Activated CD4-positive, alpha-beta T cell treated with anti-CD3 and anti-CD28 coated beads for 1 hour (primary cell): ENCODE measurements at places on chromosomes 5 and 9.

DNA sequence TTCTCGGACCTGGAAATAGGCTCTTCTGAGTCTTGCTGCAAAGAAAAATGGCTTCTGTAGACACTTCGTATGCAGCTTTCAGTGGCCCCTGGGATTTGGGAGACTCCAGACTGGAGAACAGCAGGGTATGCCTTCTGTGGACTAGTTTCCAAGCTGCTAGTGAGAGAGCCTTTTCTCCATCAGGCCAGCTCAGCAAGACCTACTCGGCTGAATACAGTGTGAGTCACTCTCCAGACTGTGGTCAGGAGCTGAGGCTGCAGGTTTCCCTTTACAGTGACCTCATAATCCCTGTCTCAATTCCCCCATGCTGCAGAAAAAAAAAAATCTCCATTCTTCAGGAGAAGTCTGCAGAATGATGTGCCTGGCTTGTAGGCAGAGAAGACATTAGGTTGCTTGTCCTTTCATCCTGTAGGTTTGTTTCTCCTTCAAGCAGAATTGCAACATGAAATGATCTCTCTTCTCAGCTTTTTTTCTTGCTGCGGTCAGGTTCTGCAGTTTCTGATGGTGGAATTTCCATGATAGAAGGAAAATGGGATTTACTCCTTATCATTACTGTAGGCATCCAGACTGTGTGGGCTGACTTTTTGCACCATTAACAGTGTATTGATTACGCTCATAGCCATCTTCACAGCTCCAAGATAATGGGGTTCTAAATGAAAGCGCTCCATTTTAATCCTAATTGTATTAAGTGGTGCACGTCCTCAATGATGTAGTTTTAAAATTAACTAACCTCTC, 78.3 kb upstream of the TNFSF8 start:
- DNase-seq: no peak

- no peak for DNase-seq
These were observed 34.2 kb downstream of the EFNA5 start for GRCh38 chr5:107636555-107636954.

DNA sequence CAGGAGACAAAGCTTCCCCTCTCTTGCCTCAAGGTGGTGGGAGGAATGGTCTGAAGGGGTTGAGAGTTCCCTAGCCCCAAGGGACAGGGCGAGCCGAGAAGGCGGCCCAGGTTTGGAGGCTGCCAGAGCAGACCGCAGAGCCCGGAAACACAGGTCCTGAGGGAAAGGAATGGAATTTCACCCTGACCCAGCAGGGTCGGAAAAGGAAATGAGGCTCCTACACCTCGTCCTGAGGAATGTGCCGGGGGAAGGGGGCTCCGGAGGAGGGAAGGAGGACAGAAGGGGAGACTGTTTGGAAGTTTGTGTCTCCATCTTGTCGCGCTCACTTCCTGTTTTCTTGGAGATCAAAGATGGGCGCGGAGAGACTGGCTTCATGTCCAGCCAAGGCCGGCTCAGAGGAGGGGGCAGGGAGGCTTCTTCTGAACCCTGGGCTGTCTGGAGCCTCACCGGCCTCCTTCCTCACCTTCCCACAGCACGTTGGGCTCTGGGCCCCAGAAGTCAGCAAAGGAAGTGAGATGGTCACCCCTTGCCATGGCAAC, 9.6 kb downstream of the ENG start:
- DNase-seq: no peak

DNA sequence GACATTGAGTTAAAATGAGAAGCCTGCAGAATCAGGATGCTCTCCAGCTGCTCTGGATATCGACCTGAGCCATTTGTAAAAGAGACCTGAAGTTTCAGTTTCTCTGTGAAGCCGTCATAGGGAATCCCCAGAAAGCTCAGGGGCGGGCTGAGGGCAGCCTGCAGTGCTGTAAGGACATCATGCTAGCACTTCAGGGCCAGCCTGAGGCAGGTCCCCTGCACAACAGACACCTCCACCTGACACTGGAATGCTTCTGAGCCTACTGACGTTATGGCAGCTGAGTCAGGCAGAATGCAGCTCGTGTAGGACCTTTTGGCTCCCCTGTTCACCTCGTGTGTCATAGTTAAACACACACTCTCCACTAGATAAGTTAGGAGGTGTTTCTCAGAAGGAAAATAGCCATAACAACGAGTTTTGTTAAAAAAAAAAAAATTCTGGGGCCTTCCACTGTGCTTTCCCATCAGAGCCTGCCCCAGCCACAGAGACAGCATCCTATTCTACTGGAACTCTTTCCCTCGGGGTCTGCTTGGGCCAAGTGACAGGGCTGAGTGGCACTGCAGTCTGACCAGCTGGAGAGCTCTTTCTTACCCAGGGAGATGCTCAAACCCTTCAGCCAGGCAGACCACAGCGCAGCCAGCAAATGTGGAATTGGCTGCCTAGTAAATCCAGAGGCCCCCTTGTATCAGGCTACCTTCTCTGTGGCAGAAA, 354.9 kb downstream of the DIRAS2 start:
- DNase-seq: no peak

GRCh38 chr5:68288707-68289134, 73.2 kb downstream of the PIK3R1 start:
- no peak for DNase-seq

- no peak for DNase-seq
These were observed 17.7 kb downstream of the SLC28A3 start for GRCh38 chr9:84322828-84323227.

DNA sequence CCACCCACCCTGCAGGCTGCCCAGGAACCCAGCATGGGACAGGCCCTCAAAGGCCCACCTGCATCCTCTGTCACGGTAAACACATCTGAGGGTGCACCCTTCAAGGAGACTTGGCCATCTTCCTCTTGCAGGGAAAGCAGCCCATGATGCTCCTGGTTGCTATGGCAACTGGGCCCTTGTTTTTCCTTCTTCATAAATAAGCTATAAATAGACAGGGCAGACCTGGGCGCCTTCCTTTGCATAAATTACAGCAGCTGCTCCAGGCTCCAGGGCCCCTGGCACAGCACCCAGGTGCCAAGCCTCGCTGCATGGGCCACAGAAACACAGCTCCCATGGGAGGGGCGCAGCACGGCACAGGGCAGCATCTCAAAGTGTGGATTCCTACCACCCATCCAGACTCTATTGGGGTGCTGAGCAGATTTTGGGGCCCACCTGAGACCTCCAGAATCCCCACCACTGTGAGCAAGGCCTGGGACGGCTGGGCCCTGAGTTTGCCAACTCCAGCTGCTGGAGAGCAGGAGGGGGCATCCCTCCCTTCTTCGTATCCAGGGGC, 5.8 kb upstream of the PSMB7 start:
- no peak for DNase-seq

- DNase-seq: no peak
These were observed 370.7 kb downstream of the MTRR start for GRCh38 chr5:8239646-8240045.

GRCh38 chr9:36135741-36136271, 727 bp upstream of the GLIPR2 start:
- no peak for DNase-seq

- DNase-seq: no peak
These were observed 3.7 kb upstream of the ROR2 start for GRCh38 chr9:91953718-91954117.

DNA sequence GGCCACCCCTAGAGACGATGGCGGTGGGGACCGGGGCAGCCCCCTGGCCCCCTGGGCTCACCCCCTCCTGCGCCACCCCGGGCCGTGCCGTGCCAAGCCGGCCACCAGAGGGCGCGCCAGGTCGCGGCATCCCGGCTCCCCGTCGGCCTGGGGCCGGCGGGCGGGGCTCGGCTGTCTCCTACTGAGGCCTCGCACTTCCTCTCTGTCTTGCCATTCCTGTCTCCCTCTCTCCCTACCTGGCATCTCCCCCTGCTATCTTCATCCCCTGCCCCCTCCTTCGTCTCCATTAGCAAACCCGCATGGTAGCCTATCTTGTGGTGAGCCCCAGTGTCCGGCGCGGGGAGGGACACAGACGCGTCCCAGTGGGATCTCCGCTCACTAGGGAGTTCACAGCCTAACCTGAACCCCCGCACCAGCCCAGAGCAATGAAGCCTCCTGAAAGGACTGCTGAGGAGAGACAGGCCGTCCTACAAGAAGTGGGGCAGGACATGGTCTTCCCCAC, 29.8 kb upstream of the FABP6 start:
- DNase-seq: peak; percentile 53

- no peak for DNase-seq
These were observed 470.5 kb downstream of the PLK2 start for GRCh38 chr5:57989378-57989777.

GRCh38 chr5:10507575-10508096, 56.2 kb upstream of the ANKRD33B start:
- no peak for DNase-seq

- no peak for DNase-seq
These were observed 68.8 kb downstream of the ANKRD55 start for GRCh38 chr5:56164376-56164775.

DNA sequence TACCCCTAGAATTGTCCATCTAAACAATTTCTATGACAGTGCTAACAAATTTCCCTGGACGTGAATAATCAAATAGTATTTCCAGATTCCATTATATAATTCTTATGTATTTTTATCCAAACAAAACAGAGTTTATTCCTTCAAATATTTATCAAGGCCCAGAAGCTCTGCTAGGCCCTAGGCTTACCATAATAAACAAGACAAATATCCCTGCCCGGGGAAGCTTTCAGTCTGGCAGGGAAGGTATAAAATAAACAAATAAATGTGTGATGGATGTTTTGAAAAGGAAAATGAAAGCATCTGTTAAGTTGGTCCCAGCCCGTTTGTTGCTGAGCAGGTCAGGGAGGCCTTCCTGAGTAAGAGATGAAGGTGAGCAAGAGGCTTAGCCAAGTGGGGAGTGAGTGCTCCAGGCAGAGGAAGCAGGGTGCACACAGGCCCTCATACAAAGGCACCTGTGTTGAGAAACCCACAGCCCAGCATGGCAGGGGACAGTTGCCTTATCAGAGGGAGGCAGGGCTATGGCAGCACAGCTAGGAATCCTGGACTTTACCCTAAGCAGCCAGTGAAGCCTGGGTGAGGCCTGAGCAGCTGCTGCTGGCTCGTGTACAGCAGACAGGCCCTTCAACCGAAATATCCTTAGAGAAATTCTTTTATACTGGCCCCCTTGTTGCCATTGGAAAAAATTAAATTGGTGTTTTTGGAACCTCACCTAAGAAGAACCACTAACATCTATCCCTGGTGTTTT, 7.7 kb upstream of the SLC35D2 start:
- DNase-seq: no peak

DNA sequence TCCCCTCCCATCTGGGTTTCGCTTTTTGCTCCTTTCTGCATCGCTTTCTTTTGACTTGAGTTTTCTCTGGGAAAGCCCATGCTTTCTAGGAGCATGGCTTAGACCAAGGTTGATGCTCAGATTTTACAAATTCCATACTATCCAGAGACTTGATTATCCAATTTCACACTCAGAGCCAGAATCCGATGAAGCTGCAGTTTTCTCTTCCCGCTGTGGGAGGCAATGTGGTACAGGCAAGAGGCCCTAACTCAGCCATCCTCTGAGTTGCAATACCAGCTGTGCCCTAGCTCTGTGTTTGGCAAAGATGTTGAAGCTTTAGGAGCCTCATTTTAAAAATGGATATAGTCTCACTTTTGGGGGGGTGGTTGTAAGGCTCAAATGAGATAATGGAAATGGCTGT, 85.1 kb downstream of the BRINP1 start:
- DNase-seq: no peak

DNA sequence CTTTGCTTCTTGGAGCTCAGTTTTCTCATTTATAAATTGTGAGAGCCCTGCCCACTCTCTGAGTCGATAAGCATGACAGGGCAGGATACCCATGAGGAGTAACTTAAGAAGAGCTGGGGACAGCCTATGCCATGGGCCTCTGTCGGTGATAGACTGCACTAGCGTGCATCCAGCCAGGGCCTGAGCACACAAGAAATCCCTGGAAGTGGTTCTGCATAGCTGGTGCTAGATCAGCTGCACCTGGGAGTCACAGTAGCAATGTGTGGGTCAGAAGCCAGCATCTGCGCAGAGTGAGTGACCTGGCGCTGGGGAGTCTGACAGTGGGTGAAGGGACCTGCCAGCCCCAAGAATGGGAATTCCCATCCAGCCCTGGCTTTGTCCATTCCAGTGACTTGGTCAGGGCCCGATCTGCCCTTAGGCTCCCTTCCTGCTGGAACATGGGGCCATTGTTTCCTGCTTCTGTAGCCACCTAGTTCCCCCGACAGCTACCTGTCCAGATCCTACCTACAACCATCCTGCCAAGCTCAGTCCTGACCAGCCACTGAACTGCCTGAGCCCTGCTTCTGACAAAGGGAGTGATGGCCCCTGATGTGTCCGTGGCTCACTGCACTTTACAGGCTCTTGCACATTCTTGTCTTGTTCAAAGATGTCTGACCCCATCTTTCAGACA, 35.9 kb upstream of the NANS start:
- DNase-seq: no peak

GRCh38 chr5:43227655-43228054, 35.6 kb downstream of the NIM1K start:
- no peak for DNase-seq

- DNase-seq: no peak
These were observed 505 bp downstream of the C5orf34 start for GRCh38 chr5:43514471-43514815.

DNA sequence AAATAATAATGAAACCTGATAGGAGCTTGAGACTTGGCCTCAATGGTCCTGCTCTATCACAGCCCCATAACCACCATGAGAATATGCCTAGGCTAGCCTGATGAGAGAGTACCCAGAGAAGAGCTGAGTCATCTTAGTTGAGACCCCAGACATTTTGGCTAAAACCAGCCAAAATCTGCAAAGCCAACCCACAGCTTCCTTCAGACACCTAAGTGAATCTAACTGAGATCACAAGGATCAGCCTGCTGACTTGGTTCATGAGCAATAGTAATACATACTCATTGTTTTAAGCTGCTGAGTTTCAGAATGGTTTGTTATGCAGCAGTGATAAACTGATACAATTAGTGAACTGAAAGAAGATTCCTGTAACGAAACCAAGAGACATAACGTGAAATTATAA, 473.7 kb upstream of the PTGER4 start:
- no peak for DNase-seq

- no peak for DNase-seq
These were observed 1711.3 kb upstream of the ACO1 start for GRCh38 chr9:30673132-30673531.

DNA sequence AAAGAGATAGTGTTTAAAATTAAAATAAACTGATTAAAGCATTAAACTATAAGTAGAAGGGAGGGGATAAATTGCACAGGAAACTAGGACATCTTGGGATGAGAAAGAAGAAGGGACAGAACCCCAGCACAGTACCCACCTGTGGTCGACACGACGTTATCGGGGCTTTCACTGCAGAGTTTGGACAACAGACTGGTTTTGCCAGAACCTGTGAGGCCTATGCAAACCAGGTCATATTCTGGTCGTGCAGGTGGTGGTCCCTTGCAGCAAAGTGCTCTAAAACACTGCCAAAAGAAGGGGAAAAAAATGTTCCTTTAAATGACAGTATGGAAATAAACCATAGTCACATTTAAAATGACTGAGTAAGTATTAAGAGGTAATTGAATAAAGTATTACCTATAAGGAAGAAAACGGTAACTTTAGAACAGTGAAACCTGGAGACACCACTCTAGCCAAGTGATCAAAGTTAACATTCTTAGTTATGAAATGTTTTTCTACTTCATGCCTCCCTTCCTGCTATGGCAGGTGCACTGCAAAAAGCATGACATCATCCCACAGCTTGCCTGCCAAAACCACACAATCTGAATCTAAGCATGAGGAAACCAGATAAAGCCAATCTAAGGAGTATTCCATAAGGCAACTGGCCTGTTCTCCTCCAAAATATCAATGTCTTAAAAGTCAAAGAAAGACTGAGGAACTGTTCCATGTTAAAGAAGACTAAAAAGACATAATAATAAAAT, 138.6 kb downstream of the ARL15 start:
- DNase-seq: no peak
